Mammary epithelial cell (primary cell): ENCODE measurements at places on chromosomes 5 and 9.

GRCh38 chr5:88952344-88952743 is 69.4 kb upstream of the MEF2C start:
- no peak for DNase-seq

DNA sequence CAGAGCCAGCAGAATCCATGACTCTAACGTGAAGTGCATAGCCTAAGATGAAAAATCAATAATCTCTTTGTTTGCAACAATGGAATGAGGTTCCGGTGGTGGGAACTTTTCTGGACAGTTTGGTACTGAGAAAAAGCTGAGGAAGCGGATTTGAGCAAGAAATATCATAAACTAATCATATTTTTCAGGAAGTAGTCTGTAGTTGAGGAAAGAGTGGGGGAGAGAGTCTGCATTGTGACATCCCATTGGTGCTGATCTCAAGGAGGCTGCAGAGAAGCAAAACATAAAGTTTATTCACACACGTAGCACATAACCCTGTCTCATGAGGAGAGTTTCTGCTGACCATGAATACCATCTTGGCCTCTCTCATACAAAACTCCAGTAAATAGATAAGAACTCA is 15.8 kb upstream of the FCHO2 start:
- no peak for DNase-seq

GRCh38 chr9:128117613-128118471 is 9.7 kb downstream of the PTGES2 start:
- peak; percentile 76 for DNase-seq

GRCh38 chr9:90830051-90830450 is 28.4 kb downstream of the SYK start:
- no peak for DNase-seq

DNA sequence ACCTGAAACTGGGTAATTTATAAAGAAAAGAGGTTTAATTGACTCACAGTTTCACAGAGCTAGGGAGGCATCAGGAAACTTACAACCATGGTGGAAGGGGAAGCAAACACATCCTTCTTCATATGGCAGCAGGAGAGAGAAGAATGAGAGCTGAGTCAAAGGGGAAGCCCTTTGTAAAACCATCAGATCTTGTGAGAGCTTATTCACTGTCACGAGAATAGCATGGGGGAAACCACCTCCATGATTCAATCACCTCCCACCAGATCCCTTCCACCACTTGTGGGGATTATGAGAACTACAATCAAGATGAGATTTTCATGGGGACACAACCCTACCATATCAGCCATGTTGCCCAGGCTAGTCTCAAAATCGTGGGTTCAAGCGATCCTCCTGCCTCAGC is 143.4 kb downstream of the FGF18 start:
- peak; percentile 49 for DNase-seq

- DNase-seq = no peak
These were observed 19.8 kb downstream of the CORO2A start for GRCh38 chr9:98172604-98173003.

DNA sequence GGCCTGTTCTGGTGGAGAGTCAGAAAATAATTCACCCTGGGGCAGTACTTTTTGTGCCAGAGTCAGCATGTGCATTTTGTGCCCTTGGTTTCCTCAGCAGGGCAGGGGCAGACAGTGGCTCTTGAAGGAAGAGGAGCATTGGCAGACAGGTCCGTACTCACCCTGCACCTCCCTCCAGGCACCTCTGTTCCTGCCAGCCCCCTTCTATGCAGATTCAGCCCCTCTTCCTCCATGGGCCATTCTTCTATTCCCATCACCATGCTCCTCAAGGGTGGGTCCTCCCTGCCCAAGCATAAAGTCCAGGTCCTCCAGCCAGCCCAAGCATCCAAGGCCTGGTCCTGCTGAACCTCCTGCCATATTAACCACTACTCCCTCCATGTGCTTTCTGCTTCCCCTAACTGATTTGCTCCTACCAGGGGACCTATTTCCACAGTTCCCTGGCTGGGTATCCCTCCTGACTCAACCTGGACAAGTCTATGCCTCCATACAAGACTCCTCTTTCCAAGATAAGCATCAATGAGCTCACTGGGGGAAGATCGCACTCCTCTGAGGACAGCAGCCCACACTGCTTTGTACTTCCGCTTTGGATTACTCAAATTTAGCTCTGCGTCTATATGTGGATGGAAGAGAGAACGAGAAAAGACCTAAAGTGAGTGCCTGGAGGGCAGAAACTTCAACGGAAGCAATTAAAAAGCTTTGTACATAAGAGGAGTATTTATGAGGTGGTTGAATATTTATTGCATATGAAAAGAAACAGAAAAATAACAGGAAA is 9.3 kb upstream of the ACSL6 start:
- DNase-seq = peak; percentile 72

DNA sequence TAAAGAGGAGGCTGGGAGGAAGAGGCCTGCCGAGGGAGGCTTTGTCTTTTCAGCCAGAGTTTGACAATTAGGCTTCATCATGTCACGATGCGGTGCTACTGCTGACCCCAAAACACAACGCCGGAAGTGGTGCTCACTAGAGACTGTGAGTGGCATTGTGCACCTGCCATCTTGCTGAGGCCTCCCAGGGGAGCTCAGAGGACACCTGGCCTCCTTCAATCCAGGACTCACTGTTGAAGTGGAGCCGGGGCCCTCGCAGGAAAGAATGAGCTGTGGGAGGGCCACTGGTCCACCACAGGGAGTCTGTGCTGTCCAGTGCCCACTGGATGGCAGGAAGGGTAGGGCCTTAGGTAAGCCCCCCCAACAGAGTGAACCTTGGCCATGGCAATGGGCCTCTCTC is 12.7 kb upstream of the SLC25A48 start:
- no peak for DNase-seq

DNA sequence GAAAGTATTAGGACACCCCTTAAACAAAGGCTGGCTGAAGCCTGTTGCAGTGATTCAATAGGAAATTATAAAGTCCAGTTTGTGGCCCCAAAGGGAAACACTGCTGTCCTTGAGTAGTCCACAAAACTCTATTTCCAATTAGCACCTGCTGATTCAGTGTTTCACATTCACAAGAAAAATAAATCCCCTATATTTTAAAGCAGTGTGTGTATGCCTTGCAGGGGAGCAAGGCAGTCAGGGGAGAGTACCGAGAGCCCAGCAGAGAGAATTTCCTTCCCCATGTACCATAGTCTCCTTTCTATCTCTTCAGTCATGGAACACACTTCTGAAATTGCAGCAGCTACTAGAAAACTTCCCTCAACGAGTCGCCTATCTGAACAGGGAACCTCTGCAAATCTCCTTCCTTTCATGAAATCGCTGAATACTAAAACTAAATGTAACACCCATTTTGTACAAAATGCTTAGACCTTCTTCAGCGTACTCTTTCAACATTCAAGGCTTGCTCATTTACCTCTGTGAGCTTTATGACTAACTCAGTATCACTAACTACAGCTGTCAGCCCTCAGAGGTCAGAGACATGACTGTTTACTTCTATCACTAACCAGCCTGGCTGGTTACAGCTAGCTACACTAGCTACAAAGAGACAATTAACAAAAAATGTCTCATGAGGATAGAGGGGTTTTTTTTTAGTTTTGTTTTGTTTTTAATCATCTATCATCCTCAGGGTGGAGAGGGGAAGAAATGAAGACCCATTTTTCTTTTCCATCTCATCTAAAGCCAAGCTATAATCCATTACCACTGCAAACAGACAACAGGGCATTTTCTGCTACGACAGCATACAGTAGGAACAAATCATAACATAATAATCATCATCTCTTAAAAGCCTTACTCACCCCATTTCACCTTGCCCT is 188.7 kb downstream of the EBF1 start:
- DNase-seq = peak; percentile 3

DNA sequence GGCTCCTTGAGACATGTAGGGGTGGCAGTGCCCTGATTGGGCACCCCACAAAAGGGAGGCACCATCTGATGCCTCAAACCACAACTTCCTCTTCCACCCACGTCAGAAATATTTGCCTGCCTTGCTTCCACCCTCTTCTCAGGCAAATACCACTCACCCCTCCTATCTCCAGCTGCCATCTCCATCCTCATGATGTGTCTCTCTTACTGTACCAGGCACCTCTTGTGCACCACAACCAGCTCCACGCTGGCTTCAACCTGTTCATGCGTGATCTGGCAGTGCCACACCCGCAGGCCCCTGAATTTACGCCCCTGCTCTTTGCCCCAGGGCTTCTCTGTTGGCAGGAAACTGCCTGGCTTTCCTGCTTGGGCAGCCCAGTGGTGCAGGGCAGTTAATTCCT is 87.8 kb upstream of the HSPA9 start:
- peak; percentile 37 for DNase-seq

DNA sequence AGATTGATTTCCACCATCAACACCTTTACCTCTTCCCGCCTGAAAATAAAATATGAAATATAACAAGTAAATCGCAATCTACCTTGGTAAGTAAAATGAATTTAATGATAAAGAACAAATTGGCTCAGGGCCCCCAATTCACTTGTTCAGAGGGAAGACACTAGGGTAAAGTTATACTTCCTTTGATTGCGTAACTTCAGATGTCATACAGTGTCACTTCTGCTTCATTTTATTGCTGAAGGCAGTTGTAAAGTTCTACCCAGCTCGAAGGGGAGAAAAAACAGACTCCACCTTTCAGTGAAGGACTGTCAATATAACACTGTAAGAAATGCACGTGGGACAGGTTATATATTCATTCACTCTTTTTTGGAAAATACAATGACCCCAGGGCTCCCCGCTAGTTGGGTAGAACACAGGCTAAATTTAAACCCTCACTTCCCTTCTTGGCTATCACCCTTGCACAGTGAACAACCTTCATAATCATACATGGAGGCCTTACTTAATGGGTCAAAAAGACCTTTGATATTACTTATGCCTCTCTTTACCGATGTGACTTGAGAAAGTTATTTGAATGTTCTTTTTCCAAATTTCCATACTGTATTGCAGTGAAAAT is 848.8 kb downstream of the MAT2B start:
- no peak for DNase-seq

GRCh38 chr5:143752165-143752850 is 59.7 kb upstream of the HMHB1 start:
- DNase-seq = no peak

- DNase-seq = no peak
These were observed 21.9 kb downstream of the MACROH2A1 start for GRCh38 chr5:135376961-135377624.

GRCh38 chr5:96248131-96248530 is 184.9 kb downstream of the PCSK1 start:
- no peak for DNase-seq
